Esophagus muscularis mucosa (tissue), 4 donors: ENCODE measurements at places on chromosomes 2 and 18.

GRCh38 chr2:238551091-238551490, 124.4 kb downstream of the ASB1 start:
- no peak for DNase-seq

- DNase-seq: no peak
Measured at GRCh38 chr2:36559221-36559942, 38.6 kb downstream of the FEZ2 start.

DNA sequence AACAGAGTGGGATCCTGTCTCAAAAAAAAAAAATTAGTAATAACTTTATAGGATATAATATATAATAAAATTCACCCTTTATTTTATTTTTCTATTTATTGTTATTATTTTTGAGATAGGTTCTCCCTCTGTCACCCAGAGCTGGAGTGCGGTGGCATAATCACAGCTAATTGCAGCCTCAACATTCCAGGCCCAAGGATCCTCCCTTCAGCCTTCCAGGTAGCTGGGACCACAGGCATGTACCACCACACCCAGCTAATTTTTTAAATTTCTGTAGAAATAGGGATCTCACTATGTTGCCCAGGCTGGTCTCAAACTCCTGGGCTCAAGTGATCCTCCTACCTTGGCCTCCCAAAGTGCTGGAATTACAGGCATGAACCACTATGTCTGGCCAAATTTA, 958 bp downstream of the C2orf92 start:
- DNase-seq: no peak

DNA sequence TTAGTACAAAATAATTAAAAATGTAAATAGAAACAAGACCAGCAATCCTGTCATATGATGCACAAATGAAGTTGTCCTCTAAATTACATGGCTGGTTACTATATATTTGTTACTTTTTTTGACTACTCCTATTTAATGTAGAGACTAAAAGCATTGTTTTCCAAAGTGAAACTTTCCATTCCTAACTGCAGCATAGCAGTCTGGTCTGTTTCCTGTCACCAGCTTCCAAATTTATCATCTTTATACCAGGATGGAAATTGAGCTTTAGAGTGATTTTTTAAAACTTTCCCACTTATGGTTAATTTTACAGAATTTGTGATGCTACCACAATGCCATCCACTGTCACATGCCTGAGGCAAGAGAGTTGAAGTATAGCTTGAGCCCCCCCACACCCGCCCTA, 33.5 kb upstream of the RAB27B start:
- no peak for DNase-seq

GRCh38 chr2:194203898-194204297, 1453.1 kb upstream of the SLC39A10 start:
- no peak for DNase-seq

GRCh38 chr18:2448565-2449151, 122.6 kb downstream of the METTL4 start:
- no peak for DNase-seq

- no peak for DNase-seq
Measured at GRCh38 chr2:10159581-10160131, 37.1 kb downstream of the RRM2 start.

GRCh38 chr2:169709331-169709730, 15.1 kb downstream of the PHOSPHO2 start:
- no peak for DNase-seq

DNA sequence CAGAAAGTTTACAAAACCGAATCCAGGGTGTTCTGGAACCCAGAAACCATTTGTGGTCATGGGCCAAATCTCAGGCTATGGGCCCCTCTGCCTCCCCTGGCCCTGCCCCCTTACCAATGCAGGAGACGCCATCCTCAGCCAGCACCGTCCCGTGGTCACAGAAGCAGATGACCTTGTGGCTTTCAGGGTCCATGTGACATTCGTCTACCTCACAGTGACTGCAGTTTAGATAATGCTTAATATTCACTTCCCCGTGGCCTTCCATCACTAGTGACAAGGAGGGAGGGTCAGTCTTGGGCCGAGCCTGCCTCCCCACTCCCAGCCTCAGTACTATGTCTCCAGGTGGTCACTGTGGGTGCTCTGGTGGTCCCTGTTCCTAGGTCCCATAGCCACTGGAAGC, 111.6 kb downstream of the CLIP4 start:
- DNase-seq: no peak

GRCh38 chr2:113406114-113406513, 31.4 kb upstream of the ZNG1B start:
- DNase-seq: no peak

GRCh38 chr2:155393406-155393805, 694.9 kb downstream of the KCNJ3 start:
- DNase-seq: no peak

DNA sequence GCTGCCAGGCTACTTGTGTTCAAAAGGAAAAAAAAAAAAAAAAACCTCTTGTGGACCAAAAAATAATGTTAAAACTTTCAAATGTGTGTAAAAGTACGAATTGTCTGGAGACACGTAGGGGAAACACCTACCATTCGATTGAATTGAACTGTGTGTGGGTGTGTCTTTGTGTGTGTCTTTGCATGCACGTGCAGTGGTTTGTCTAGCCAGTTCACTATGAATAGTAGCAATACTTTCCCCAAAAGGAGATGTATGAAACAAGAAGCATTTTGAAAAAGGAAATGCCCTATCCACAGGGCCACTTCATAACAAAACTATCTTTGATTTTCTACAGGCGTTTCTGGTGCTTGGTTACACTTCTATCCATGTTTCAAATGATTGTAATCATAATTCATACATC, 186.8 kb downstream of the RPRM start:
- no peak for DNase-seq

GRCh38 chr2:211564441-211564840, 974.2 kb downstream of the ERBB4 start:
- DNase-seq: no peak

DNA sequence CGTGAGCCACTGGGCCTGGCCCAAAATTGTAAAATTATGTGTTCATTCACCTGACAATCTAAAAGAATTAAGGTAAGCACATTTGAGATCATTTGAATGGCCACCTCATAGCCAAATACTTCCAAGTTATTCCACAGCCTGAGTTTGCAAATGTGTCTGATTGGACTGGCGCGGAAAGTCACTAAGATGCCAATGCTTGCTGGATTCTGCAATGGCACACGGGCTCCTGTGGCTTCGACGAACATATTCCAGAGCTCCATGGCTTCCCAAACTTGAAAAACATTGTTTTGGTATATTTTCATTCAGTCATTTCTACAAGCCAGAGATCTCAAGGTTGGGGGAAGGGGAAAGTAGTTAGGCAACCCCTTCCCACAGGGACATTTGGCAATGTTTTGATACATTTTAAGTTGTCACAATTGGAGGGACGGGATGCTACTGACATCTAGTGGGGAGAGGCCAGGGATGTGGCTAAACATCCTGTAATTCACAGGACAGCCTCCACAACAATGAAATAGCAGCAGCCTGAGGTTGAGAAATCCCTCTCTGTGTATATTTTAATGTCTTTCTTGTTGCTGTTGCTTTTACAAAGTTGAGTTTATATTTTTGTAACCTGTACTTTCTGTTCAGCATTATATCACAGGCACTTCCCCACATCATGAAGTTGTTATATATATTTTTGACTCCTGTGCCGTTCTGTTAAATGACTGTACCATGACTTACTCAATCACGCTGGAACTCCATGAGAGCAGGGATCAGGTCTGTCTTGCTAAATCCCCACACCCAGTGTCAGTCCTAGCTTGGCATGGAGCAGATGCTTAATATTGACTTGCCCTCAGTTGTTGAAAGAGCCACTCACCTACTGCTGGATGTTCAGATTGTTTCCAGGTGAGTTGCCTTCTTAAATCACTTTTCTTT, 56.9 kb downstream of the COL4A4 start:
- no peak for DNase-seq

- DNase-seq: peak; percentile 94
Measured at GRCh38 chr2:148509288-148509902, 135.2 kb upstream of the EPC2 start.

DNA sequence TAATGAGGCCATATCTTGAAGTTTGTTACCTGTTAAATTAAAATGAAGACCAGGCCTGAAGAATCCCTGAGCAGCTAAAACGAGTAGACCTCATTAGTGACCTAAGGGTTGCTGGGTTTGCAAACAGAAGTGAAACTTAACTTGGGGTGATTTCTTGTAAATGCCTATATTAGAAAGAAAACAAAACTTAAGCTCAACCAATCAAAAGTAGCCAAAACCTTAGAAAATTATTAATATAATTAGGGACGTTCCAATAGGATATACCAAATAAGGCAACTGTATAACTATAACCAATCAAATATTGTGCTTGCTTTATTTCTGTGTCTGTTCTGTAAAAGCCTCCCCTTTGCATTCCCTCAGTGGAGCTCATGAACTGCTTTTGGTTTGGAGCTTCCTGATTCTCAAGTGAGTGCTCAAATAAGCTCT, 137.9 kb upstream of the VRK2 start:
- no peak for DNase-seq

- DNase-seq: no peak
Measured at GRCh38 chr2:99631700-99632099, 141.9 kb upstream of the REV1 start.

DNA sequence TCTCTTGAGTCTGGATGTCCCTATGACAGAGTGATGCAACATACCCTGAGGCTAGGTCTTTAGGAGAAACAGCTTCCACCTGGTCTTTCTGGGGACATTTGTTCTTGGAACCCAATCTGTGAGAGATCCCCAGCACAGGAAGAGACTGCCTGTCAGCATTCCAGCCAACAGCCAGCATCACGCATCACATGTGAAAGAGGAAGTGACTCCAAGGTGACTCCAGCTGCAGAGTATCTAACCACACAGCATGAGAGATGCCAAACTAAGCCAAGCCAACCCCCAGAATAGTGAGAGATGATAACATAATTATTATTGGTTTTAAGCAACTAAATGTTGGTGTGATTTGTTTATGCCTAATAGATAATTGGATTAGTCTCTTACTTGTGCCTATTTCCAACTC, 35.7 kb downstream of the C18orf63 start:
- no peak for DNase-seq

DNA sequence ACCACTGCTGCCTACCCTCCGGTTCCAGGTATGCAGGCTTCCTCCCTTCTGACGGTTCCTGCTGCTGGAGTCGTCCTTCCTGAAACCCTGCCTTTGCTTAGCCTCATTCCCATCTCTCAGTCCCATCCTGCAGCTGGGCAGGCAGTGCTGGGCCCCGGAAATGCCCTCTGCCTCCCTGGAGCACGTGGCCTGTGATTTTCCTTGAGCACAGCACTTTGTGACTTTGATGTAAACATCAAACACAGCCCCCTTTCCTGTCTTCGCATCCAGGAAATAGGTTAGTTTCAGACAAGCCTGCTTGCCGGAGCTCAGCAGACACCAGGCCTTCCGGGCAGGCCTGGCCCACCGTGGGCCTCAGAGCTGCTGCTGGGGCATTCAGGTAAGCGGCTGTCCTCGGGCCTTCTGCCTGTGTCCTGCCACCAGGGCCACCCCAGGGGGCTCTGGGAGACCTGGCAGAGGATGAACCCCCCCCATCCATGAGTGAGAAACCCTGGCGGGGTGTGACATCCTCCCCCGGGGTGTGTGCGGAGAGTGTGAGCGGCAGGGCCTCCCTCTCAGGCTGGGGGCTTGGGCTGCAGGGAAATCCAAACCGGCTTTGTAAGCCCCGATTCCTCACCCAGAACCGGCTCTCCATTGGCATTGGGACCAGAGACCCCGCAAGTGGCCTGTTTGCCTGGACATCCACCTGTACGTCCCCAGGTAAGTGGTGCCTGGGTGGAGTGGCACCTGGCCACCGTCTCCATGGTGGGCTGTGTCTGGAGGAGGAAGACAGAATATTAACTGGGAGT, at the start of gene ZAP70:
ZAP70 (plus strand) TSS at position 281 of the 788 bp plus-strand sequence. CDS start 10,461 bp downstream, outside the sequence.
- no peak for DNase-seq

DNA sequence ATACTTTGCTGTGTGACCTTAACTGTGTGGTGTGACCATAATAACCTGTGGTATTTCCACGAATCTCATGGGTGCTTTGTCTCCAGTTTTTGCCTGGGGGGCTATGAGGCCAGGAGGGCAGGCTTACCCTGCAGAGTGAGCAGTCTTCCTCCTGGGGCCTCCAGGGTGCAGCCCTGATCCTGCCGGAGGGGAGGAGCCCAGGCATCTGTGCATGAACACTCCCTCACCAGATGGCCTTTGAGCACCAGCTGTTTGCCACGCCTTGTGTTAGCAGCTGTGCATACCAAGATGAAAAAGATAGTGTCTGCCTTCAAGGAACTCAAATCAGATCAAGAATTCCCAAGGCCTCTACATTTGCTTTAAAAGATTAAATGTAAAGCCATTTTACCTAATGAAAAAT, 75.0 kb upstream of the RBM44 start:
- no peak for DNase-seq

GRCh38 chr2:42792087-42792582, 248 bp downstream of the HAAO start:
- no peak for DNase-seq

DNA sequence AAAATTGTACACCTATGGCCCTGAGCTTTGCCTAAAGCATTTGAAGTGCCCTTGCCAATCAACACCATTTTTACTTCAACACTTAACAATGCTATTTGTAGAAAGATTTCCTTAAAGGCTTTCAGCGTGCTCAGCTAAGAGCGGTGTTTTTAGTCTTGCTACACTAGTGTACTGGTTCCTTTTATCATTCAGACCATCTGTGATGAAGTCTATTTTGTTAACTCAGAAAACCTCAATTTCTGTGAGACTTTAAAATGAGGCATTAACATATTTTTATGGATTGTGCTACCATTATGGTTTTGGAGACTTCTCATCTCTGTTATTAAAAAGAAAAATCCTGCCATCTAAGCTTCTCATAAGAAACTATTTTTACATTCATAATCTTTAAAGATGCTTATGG, 46.6 kb upstream of the EHBP1 start:
- no peak for DNase-seq

DNA sequence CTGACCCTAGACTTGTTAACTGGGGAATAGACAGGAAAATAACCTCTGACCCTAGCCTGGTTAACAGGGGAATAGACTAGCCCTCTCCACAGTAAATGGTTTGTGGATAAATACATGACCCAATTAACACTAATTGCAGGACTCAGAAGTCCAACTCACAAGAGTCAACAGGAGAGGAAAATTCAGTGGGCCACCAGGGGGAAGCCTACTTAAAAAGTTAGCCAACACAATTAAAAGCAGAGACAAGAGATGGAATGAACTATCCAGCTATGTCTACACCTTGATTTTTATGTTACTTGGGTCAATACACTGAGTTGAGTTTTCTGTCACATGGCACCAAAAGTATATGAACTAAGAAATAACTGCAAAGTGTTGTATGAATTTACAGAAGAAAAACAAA, 158.8 kb upstream of the SLC39A10 start:
- no peak for DNase-seq

DNA sequence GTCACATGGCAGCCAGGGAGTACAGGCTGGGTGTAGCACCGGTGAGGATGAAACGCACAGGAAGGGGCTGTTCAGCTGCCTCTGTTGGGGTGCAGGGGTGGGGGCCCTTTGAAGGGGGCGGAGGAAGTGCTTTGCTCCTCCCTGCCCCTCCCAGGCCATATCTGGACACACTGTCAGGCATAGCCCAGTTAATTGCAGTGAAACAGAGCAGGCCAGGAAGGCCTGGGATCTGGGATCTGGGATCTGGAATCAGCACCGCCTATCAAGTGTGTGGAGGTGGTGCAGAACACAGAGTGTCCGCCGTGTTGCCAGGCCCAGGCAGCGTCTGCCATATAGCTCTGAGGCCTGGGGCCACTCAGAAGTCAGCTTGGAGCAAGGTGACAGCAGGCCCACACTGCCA, 119.3 kb upstream of the MSH2 start:
- DNase-seq: no peak
